ENCODE measurements at places on chromosomes 13 and 19. TPM values are rescaled to one million over a fixed set of nuclear protein-coding genes. Genes with fewer than 3 reads are reported as not detected.

Gene IGFL2
- total RNA-seq, result 441 TPM

Gene USHBP1
- 0.29 TPM for total RNA-seq

Gene TEX29
- total RNA-seq, result 0.62 TPM

Gene GPR183
- total RNA-seq, result not detected

Gene ISYNA1
- 303 TPM for total RNA-seq

GRCh38 chr13:33799950-33800592 lies 17.9 kb upstream of the RFC3 start:
- no peak overlapping the region for H3K4me3 ChIP-seq
- DNase-seq, result no peak
- H3K27ac ChIP-seq, result no peak overlapping the region
- no peaks in the 10 kb centered on the region for H3K27me3 ChIP-seq
- H3K4me1 ChIP-seq, result peaks cover 6% of the 10 kb centered on the region

DNA sequence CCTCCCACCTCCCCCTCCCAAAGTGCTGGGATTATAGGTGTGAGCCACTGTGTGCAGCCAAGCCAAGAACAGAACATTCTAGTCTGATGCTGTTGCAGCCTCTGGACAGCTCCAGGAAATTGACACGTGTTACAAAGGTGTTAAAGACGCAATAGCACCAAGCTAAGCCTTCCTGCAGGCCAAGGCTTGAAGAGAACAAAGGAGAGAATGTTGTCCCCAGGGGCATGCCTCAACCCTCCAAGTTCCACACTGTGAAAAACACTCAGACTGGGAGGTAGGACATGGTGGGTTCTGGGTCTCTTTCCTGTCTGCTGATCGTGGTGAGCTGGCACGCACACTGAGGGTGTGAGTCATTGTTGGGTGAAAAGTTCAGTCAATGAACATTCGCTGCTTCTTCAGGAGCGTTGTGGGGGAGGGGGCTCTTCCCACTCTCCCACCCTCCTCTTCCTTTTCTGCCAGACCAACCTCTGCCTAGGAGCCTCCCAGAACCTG lies 5.3 kb upstream of the PTPRS start:
- H3K36me3 ChIP-seq, result no peaks in the 10 kb centered on the region
- H3K27ac ChIP-seq, result no peak overlapping the region
- no peaks in the 10 kb centered on the region for H3K4me1 ChIP-seq
- H3K27me3 ChIP-seq, result peaks cover 35% of the 10 kb centered on the region
- DNase-seq, result no peak

DNA sequence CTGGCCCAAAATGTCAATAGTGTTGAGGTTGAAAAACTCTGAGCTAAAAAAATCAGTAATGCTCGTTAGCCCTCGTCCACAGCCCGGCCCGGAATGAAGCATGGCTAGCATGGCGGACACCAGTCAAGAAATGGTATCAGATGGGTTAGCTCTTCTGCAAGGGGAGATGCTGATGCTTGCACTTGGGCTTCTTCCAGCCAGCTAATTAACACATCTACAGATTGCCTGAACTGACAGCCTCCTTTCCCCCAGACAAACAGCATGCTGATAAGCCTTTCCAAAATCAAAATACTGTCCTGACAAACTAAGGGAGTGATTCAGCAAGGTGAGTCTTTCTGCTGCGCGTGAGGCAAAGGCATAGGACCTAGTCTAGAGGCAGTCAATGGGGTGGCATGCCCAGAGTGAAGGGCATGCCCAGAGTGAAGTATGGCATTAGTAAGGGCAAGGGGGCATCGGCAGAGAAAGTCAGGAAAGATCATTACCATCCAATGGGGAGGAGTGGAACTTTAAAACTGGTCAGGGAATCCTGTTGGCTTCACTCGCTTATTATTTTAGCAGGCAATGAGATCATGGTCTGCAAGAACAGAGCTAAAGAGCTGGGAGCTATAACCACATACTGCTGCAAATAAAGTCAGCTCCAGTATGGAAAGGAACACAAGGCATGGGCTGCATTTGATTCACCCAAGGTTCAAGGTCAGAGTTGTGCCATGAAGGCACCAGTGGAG lies 30.2 kb upstream of the UBE2L5 start:
- H3K36me3 ChIP-seq, result no peaks in the 10 kb centered on the region
- DNase-seq, result no peak
- H3K4me1 ChIP-seq, result peaks cover 33% of the 10 kb centered on the region
- H3K27me3 ChIP-seq, result peaks cover 22% of the 10 kb centered on the region
- no peak overlapping the region for H3K27ac ChIP-seq

- H3K36me3 ChIP-seq, result peaks cover 8% of the 10 kb centered on the region
- H3K27ac ChIP-seq, result no peak overlapping the region
- H3K27me3 ChIP-seq, result peaks cover 26% of the 10 kb centered on the region
- H3K4me3 ChIP-seq, result peak overlapping the region; percentile 54
- peaks cover 37% of the 10 kb centered on the region for H3K4me1 ChIP-seq
These were observed 2.8 kb downstream of the COL4A2 start for GRCh38 chr13:110309661-110310524.
